ENCODE measurements at places on chromosomes 13 and 19.

- no peak for DNase-seq
These were observed 10.9 kb downstream of the RFX1 start for GRCh38 chr19:13995017-13995728.

GRCh38 chr13:114118511-114119123 lies 13.8 kb downstream of the RASA3 start:
- DNase-seq: no peak

- peak; percentile 72 for DNase-seq
These were observed 16.9 kb upstream of the GPR18 start for GRCh38 chr13:99275093-99275469.

- DNase-seq: no peak
These were observed 100.7 kb upstream of the RXFP2 start for GRCh38 chr13:31638577-31638976.

- DNase-seq: no peak
These were observed 330.1 kb downstream of the TDRD3 start for GRCh38 chr13:60727140-60727539.

- no peak for DNase-seq
These were observed 16.2 kb downstream of the NUFIP1 start for GRCh38 chr13:44972956-44973581.

DNA sequence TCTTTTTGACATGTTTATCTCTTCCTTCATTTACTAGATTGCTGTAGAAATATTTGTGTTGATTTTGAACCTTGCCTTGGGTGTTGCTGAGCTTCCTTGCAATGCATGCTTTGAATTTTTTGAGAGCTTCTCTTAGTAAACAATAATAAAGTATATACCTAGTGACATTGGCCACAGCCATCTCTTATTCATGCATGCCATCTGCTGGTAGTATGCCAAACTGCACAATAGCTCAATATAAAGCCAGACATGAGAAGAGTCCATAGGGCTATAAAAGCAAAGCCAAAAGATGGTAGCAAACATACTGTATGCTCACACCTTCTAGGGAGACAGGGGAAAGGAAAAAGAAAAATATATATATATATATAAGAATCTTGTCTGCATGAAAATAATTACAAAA lies 18.9 kb upstream of the ZSCAN5A start:
- DNase-seq: peak; percentile 65

DNA sequence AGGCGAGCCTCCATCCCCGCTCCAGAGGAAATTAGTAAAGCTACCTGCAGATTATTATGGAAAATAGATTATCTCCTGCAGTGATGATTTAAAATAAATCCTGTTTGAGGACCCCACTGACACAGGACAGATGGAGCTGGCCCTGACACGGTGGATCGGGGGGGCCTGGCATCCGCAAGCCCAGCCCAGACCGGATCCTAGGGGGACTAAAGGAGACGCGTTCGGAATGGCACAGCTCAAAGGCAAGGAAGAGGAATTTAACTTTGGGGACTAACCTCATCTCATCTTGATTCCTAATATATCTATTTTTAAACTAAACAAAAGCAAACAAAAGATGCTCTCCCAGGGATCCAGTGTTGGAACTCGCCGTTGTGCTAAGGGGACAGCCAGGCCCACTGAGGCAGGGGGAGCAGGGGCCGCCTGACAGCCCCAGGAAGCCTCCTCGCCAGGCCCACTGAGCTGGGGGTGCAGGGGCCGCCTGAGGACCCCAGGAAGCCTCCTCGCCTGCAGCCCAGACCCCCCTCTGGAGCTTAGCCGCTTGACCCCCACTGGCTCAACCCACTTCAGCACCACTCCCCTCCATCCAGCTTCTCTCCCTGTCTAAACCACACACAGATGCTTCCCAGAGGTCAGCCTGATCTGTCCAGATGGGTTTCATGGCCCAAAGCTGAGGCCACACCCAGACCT lies 78.6 kb downstream of the SPACA7 start:
- no peak for DNase-seq

- DNase-seq: peak; percentile 92
These were observed 8.8 kb downstream of the GTPBP3 start for GRCh38 chr19:17346109-17346671.

DNA sequence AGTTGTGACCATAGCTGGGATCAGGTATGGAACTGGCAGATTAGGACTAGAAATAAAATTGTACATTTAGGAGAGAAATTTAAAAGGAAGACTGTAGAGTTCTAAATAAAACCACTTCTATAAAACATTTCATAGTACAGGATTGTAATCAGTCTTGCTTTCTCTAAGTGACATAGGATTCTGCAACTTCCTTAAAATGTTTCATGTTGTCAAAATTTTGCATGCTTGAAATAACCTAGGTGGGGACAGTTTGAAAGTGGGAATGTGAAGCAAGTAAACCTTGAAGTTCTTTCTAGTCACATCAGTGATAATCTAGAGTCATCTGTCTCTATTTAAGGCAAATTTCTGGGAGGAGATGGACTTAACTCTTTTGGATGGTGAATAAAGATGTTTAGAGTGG lies 6.7 kb downstream of the TM9SF2 start:
- DNase-seq: no peak

DNA sequence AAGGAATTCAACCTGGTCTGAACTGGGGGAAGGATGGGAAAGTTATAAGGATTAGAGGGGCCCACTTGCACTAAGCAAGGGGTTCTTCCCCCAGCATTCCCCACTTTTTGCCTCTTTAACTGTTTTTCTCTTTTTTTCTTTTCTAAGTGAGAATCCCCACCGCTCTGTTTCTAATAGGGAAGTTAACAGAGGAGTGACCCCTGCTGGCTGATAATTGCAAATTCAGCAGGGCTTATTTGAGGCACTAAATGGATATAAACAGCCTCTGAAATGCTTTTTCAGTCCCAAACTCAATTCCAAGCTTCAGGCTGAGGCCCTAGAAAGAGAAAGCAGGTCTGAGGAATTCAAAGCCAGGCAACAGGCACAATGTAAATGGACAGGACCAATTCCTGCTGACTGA lies 38.2 kb upstream of the CEACAM21 start:
- DNase-seq: no peak

GRCh38 chr13:52695856-52696255 lies 43.2 kb downstream of the SUGT1 start:
- DNase-seq: no peak

GRCh38 chr13:107458269-107458668 lies 757.1 kb downstream of the LIG4 start:
- no peak for DNase-seq

- DNase-seq: no peak
These were observed 21.2 kb upstream of the CPB2 start for GRCh38 chr13:46126056-46126455.

DNA sequence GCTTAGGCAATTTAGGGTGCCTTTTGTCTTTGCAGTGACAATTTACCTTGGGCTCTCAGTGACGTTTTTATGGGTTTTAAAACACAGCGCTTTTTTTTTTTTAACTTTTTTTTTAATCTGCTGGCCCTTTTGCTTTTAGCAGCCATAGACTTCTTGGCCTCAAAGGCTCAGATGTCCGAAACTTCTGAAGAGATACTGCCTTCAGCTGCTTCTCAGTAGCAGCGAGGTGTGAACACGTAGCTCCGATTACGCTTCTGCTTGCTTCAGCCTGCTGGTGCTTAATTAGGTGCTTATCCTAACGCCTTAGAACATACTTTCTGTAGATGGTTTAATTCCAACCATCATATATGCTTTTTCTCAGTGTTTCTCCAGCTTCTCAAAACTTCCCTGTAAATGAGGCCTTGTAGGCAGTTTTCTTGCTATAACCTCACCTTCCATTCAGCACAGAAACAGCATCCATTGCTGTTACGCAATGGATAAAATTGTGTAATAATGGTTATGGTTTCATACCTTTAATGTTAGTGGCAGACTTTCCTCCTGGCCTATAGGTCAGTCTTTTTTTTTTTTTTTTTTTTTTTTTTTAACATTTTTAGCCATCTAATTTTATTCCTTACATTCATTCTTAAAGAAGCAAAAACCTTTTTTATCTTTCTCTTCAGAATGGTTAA lies 723.9 kb downstream of the GPC5 start:
- no peak for DNase-seq

GRCh38 chr13:79448413-79448812 lies 32.5 kb upstream of the NDFIP2 start:
- no peak for DNase-seq

DNA sequence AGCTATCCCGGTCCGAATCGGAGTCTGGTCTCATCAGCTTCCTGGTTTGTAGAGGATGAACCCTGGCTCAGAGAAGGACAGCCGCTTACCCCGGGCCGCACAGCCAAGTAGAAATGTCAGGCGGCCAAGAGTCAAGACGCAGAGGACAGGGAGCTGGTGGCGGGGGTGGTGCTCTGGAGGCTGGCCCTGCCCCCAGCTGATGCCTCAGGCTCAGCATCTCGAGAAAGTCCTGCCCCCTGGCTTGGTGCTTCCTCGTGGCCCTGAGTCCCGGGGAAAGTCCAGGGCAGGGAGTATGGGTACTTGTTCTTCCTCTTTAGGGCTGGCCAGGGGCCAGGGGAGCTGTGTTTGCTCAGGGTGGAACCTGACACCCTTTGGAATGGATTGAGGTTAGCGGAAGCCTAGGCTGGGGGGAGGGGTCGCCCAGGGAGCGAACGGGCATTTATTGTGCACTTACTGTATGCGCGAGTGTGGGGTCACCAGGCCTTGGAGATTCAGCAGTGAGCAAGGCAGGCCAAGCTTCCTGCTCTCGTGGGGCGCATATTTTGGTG lies 2.2 kb downstream of the TJP3 start:
- DNase-seq: no peak
